ENCODE measurements at places on chromosomes 4 and X.

GRCh38 chrX:30513284-30513683, 64.3 kb downstream of the TASL start:
- peak; percentile 23 for DNase-seq

GRCh38 chr4:177161781-177162180, 147.9 kb upstream of the NEIL3 start:
- no peak for DNase-seq

DNA sequence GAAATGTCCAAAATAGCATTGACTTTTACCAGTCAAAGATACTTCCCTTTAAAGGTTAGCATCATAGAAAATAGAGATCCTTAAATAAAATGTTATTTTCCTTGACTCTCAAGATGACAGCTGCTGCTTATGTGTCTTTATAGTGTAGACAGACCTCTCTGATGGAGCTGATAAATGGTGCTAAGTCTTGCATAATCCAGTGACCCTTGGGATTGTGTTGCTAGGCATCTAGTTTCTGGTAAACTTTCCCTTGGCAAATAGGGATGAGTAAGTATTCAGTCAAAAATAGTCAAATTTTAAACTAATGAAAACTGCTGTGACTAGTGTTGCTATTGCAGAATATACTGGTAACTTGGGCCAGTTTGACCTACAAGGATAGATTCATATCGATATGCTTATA, 53.6 kb downstream of the MBNL3 start:
- no peak for DNase-seq

DNA sequence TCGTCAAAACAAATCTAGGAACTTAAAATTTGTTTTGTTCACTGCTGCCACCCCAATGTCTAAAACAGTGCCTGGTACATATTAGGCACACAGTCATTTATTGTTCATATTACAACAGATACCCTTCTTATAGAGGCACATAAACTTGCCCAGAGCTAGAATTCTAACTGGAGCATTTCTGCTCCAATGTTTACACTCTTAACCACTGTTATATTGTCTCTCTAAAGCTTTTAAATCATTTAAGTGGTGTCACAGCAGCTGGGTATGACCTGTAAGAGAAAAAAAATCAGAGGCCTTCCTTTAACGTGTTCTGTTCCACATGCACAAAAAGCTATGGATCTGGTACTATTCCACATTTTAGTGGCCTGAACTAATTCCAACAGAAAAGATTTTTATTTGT, 3.0 kb downstream of the UBE2D3 start:
- DNase-seq, result peak; percentile 11

DNA sequence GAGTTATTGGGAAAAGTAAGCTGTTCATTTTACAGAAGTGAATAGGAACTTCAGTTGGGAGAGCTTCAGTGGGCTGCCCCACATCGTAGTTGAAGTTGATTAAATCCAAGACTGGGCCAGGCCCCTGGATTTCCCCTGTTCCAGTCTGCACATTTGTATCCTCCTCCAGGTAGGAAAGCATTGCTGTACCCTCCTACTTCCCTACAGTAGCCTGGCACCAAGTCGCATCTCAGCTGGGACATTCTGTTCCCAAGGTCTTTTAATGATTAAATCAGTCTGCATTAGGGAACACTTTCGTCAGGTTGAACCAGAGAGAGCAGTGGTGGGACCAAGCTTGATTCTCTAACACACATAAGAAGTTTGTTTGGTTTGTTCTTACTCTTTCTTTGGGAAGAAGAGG, 165.8 kb upstream of the PPARGC1A start:
- DNase-seq, result no peak

DNA sequence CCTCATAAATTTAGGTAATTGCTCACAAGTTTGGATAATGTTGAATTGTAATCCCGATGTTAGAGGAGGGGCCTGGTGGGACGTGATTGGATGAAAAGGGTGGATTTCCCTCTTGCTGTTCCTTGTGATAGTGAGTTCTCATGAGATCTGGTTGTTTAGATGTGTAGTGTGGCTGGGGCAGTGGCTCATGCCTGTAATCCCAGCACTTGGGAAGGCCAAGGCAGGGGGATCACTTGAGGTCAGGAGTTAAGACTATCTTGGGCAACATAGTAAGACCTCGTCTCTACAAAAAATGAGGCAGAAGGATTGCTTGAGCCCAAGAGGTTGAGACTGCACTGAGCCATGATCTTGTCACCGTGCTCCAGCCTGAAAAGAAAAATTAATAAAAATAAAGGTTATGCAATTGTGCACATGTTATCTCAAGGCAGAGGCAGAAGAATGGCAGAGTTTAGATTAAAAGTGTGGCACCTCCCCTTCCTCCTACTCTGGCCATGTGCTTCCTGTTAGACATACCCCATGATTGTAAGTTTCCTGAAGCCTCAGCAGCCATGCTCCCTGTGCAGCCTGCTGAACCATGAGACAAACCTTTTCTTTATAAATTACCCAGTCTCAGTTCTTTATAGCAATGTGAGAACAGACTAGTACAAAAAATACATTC, 36.5 kb downstream of the ERVMER34-1 start:
- DNase-seq, result no peak

DNA sequence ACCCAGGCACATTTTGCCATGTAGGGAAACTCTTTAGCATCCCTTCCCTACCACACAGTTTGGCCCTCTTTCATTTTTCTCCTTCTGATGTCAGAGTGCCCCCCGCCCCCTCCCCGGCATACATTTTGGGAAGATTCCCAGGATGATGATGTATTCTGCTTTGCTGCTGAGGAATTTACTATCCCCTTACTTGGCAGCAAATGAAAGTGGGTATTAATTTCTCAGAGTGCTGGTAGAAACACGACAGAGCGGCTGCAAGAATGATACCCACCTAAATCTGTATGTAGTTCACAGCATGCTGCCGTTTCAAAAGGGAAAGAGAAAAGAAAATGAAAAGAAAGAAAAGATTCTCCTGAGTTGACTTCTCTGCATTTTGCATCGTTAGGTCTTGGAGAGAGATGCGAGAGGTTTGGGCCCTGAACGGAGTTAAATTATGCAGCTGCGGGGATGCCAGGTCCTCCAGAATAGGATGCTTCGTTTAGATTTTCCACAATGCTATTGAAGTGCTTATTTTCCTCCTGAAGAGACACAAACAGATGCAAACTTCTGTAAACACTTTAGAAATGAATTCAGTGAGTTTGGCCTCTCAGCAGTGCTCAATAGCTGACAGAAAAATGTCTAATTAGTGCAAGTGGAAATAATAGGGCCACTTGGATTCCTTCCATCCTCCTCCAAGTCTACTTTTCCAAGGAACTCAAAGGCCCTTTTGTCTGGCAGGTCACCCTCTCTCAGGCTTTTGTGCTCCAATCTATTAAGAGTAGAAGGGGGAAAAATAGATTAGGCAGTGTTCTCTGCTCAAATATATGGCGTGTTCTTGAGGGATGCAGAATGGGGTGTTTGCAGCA, 106.2 kb downstream of the ALPK1 start:
- peak; percentile 19 for DNase-seq

DNA sequence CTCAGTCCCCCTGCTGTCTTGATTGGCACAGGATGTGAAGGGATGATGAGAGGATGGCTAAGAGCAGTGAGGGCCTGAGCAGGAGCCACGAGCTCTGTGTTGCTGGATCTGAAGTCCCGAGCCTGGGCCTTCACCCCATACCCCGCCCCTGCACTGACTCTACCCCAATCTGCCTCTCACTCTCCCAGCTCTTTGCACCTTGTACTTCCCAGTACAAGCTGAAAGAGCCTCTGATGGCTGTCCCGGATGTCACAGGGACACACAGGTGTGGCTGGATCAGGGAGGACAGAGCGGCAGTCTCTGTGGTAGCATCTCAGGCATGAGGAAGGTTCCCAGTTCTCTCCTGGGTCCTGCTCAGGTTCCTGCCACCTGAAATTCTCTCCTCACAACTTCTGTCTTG, 103.6 kb downstream of the CHIC2 start:
- no peak for DNase-seq

All from fibroblast of lung (primary cell).